ENCODE measurements at places on chromosomes 13 and 19.

DNA sequence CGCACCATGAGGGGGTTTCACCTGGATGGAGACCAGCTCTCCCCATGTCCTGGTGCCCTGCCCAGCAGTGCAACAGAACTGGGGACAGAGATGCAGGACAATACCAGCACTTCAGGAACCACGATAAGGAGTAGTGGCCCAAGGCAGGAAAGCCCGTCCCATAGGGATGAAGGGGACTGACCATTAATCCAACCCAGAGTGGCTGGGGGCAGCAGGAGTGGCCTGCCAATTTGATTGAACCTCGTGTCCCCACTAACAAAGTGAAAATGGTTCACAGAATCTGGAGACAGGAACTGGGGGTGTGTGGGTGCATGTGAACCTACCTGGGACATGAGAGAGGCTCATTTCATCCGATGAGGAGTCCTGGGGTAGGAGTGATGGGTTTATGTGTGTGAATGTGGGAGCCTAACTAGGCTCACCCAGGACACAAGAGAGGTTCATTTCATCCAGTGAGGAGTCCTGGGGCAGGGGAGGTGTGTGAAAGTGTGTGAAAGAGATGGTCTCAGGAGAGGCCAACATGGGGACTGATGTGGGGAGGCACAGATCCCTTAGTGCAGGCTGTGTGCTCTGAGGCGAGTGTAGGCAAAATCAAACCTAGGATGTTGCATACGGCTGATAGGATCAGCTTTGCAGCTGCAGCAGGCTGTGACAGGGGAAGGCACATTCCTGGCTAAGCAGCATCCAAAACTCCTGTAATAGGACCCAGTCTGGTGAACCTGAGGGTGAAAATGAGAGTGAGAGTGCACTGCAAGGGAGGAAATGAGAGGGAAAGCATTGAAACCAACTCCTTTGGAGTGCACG, 98.2 kb downstream of the ZNF429 start:
- DNase-seq = no peak

- no peak for DNase-seq
These were observed 15.5 kb upstream of the SPACA4 start for GRCh38 chr19:48591021-48591420.

- DNase-seq = no peak
These were observed 13.5 kb upstream of the QTRT1 start for GRCh38 chr19:10687518-10688288.

- no peak for DNase-seq
These were observed 10.3 kb downstream of the HSH2D start for GRCh38 chr19:16153582-16154336.

GRCh38 chr13:108558489-108558888, 70.9 kb upstream of the MYO16 start:
- DNase-seq = no peak

- DNase-seq = no peak
These were observed 11.0 kb downstream of the OR1I1 start for GRCh38 chr19:15093001-15093400.

DNA sequence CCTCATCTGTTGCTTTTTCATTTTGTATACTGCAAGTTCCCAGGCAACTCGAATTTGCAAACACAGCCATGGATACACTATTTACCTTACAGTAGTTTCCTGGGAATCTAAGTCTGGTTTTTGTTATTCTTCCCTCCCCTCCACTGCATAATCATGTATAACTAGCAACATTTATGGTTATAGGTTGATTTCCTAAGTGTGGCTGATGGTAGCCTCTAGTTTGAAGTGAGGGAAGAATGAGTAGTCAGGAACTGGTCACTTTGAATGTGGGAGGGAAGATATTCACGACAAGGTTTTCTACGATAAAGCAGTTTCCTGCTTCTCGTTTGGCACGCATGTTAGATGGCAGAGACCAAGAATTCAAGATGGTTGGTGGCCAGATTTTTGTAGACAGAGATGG, at the start of gene KCNRG:
Gene KCNRG (plus strand): TSS at position 187 of the 400 bp plus-strand sequence. CDS start 50 bp downstream, at position 237.
- no peak for DNase-seq

- DNase-seq = peak; percentile 74
These were observed 2.7 kb upstream of the GNA15 start for GRCh38 chr19:3132971-3133792.

DNA sequence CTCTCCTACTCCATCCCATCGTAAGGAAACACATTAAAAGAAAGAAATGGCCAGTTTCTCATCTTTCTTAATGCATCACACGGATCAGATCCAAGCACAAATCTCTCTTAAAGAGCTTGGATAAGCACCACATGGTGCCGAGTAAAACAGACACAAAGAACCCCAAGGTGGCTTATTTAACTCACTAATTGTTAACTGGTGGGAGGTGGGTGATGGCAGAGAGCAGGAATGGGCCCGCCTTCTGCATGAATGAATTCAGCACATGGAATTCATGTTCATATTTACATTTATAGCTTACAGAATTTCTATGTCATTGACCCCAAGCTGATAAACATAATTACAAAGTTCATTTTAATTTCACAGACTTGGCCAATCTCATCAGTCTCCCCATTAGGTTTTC, 89.9 kb downstream of the MZT1 start:
- DNase-seq = no peak

DNA sequence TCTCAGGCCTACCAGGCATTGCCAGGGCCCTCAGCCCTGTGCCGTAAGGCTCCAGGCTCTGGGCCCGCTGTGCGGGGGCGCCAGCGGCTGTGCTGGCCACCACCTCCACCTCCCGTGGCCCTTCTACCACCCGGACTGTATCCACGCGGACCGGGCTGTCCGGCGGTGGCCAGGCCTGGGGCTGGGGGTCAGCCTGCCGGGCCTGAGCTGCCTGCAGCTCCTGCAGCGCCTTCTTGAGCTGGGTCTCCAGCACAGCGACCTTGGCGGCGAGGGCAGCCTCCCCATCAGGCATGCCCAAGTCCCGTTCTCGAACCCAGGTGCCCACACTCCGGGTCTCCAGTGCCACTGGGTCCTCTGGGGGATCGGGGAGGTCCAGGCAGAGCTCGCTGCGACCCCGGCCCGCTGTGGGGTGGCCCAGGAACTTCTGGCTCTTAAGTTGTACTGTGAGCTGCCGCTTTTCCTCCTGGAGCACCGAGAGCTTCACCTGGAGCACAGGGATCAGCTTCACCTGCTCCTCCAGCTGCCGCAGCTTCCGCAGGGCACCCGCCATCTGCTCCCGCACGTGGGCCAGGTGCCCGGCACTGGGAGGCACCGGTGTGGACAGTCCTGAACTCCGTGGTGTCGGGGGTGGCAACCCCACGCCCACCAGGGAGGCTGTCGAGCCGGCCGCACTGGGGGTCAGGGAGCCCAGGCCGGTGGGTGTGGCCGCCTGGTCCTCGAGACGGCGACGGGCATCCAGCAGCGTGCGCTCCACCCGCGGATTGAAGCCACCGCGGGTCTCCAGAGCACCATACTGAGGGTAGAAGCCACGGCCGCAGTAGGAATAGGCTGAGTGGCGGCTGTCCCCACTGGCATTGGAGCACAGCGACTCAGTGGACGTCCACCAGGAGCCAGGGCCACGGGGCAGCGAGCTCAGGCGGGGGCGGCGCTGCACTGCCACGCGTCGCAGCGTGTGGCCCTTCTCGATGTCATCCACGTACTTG, 4.1 kb downstream of the KANK2 start:
- DNase-seq = no peak

DNA sequence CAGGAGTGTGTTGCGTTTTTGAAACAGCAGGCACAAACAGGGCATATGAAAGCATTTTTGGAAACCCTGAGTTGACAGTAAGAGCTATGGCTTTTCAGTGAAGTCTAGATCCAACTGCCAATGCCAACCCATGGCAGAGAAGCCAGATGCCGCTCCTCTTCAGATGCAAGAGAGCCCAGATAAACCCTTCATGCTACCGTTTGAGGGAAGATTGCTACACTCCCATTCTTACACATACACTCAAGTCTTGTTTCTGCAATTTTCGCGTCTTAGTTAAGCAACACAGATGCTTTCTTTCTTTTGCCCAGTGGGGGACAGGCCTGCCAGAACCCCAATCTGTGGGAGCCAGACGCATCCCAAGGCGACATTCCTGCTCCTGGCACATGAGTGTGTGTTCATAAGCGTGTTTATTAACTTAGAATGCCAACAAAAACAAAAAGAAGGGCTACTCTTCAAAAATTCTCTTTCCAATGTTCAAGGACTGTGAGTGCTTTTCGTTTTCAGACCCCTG, 10.4 kb downstream of the BORCS8 start:
- no peak for DNase-seq

DNA sequence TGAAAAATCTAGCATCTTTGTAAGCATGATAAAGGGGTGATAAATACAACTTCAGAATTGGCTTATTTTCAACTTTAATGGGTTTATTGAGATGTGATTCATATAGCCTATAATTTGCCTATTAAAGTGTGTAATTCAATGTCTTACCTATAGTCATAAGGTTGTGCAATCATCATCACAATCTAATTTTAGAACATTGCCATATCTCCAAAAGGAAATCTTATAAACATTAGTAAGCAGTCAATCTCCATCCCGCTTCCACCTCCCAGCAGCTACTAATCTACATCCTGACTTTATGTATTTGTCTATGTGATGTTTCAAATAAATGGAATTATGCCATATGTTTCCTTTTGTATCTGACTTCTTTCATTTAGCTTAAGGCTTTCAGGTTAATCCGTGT, 145.2 kb upstream of the KLHL1 start:
- DNase-seq = no peak

DNA sequence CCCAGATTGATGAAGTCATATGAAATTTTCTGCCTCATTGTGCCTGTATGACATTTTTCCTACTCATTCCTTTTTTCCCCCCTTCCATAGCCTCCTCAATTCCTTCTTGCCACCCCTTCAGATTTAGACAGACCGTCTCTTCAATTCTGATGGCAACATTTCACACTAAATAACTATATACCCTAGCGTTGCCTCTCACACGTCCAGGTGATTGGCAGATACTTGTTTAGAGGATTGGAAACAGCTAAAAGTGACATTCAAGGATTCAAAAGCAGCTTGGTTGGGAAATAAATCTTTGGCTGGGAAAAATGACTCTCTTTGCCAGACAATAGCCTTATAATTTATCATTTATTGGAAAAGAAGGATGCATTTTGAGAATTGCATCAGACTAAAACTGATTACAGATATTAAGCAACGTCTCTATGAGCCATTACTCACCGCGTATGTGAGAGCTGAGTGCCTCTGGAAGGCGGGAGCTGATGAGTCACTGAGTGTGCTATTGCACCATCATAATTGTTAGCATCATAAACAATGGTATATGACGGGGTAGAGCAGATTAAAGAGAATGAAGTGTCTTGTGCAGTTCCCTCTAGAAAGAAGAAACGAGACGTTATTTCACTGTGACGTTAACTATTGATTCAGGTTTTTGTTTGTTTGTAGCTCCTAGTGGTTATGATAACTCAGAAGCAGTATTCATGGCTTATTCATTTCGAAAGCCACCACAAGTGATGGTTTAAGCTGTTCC, 61.1 kb upstream of the FAM216B start:
- DNase-seq = no peak

- DNase-seq = no peak
These were observed 18.4 kb upstream of the MYADM start for GRCh38 chr19:53849237-53849676.

GRCh38 chr19:18091217-18091608, 4.5 kb upstream of the IL12RB1 start:
- peak; percentile 80 for DNase-seq

- DNase-seq = no peak
These were observed 3.5 kb upstream of the CYP2S1 start for GRCh38 chr19:41189425-41190065.

- no peak for DNase-seq
These were observed 26.2 kb downstream of the INSR start for GRCh38 chr19:7267792-7268704.

- no peak for DNase-seq
These were observed 728.9 kb upstream of the ARGLU1 start for GRCh38 chr13:107296804-107297203.

DNA sequence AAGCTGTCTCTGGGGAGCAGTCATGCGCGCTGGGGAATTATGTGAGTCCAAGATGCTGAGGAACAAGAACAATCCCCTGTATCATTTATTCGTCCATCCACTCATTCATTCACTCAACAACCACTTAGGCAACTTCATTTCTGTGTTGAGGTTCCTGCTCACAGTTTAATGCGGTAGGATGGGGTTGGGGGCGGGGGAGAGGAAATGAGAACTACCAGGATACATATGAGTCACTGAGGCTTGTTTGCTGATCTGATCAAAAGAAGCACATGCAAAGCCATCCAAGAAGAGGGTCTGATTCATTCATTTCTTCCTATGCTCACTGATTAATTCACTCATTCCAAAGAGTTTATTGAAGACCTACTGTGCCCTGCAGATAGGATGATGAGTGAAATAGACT, 20.9 kb downstream of the ZNF536 start:
- DNase-seq = no peak

DNA sequence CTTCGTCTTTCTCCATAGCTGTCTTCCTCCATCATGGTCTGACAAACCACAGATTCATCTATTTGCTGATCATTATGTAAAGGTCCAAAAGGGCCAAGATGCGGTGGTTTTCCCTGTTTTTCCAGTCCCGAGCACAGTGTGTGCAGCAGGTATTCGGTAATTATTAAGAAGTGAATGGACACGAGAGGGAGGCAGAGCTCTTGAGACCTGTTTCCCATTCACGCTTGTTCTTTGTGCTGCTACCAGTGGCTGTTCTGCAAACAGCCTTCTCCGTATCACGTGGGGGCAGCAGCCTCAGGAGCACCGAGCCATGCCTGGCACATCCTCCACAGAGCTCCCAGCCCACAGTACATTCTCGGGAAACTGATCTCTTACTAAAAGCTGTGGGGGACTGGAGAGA, 50.3 kb downstream of the CCDC70 start:
- DNase-seq = no peak

DNA sequence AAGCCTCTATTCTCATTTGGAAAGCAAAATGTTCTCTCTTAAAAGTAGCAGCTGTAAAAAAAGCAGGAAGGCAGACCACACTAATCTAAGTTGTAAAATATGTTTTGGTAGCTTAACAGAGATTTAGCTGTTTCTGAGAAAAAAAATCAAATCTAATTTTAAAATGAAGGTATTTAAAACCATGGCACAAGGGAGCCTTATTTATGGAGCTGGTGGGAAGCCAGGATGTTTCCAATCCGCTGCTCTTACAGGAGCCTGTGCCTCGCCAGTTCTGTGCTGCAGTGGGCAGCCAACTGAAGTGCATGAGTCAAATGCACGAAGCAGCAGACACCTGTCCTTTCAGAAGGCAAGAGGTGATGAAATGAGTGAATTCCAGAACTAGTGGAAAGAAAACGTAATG, 28.2 kb downstream of the GPC6 start:
- no peak for DNase-seq
